ENCODE measurements at places on chromosomes 1 and 21. TPM values are rescaled to one million over a fixed set of nuclear protein-coding genes. Genes with fewer than 3 reads are reported as not detected.
A peak's percentile ranks its signal among the peaks of the same experiment; 100 is the strongest.

SGIP1 gene
- 0.65 TPM for total RNA-seq

DNA sequence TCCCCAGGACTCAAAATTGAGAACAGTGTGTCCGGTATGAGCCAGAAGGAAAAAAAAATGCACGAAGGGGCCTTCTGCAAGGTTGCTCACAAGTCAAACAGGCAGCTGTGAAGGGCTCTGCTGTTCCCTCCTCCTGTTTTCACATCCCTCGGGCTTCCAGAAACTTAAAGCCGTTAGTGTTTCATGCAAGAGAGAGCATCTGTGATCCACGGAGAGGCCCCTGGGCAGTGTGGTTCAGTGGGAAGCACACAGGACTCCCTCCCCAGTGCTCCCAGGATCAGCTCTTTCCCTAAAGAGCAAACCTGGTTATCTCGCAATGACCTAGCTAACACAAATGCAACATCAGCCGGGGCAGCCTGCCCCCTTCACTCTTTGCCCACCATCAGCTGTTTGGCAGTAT is 2.9 kb upstream of the MATN1 start:
- no peak for DNase-seq

DNA sequence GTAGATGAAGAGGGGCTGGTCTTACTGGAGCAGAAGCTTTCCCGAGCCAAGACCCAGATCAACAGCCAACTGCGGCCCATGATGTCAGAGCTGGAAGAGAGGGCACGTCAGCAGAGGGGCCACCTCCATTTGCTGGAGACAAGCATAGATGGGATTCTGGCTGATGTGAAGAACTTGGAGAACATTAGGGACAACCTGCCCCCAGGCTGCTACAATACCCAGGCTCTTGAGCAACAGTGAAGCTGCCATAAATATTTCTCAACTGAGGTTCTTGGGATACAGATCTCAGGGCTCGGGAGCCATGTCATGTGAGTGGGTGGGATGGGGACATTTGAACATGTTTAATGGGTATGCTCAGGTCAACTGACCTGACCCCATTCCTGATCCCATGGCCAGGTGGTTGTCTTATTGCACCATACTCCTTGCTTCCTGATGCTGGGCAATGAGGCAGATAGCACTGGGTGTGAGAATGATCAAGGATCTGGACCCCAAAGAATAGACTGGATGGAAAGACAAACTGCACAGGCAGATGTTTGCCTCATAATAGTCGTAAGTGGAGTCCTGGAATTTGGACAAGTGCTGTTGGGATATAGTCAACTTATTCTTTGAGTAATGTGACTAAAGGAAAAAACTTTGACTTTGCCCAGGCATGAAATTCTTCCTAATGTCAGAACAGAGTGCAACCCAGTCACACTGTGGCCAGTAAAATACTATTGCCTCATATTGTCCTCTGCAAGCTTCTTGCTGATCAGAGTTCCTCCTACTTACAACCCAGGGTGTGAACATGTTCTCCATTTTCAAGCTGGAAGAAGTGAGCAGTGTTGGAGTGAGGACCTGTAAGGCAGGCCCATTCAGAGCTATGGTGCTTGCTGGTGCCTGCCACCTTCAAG is 57.3 kb downstream of the LAMC2 start:
- peak; percentile 12 for DNase-seq

DNA sequence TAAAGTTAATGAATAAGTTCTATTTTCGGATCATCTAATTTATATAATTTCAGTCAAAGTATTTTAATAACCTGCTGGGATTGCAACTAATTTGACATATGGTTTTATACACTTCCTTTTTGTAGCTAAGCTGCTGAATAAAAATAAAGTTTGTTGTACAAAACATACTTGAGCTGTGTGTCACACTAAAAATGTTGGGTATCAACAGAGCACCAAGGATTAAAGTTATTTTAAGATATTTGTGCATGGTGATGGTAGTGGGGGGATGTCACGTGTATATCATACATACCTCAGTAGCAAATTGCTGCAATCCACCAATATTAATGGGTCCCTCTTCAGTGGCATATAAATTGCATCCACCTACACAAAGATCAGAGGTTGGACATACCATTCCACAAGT is 199.6 kb downstream of the DPYD start:
- no peak for DNase-seq

DNA sequence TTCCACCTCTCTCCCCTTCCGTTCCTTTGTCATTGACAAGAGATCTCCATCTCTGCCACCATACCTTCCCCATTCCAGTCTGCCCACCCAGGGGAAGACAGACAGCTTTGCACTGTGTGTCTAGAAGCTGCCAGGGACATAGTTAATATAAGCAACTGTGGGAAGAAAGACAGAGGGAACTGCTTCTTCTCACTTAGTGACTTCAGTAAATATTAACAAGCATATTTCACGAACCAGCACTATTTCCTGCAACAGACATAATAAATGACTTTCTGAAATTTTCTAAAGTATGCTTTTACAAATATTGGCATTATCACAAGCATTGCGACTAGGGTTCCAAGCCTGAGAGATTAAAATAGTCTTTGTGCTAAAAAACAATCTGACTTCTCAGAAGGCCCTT is 43.2 kb upstream of the SLC6A9 start:
- DNase-seq, result no peak

DNA sequence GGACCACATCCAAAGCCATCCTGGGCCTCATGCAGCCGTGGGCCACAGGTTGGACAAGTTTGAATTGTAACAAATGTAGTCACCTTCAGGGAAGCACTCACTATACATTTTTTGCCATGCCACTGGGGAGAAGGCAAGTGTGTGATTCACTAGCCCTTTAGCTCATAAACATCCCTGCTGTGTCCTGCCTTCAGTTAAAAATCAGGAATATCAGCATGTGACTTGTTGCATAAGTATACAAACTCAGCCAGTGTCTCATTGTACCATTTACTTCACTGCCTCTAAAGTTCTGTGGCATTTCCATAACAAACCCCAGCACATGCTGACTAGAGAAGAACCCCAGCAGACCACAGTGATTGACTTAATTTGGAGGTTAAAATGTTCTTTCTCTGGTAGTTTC is 142.0 kb upstream of the C1orf105 start:
- no peak for DNase-seq

GRCh38 chr1:199463521-199464127 is 563.9 kb upstream of the NR5A2 start:
- DNase-seq, result no peak

DNA sequence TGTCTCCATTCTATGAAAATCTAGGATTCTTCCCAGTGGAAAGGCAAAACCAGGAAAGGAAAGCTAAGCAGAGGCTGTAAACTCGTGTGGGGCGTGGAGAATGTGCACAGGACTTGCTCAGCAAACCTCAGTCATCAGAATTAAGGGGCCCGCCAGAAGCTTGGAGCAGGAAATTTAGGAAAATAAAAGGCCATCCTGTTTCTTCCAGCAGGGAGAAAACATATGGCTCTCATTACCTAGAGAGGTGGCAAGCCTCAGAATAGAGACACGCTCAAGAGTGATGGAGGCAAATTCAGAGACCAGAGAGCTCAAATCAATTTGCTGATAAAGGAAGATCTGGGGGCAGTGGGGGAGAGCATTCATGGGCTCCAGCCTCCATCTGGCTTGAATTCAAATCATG is 151.9 kb upstream of the KLHDC7A start:
- DNase-seq, result no peak

- DNase-seq, result no peak
Observed at GRCh38 chr1:116827607-116828105, 73.4 kb downstream of the CD2 start.

DNA sequence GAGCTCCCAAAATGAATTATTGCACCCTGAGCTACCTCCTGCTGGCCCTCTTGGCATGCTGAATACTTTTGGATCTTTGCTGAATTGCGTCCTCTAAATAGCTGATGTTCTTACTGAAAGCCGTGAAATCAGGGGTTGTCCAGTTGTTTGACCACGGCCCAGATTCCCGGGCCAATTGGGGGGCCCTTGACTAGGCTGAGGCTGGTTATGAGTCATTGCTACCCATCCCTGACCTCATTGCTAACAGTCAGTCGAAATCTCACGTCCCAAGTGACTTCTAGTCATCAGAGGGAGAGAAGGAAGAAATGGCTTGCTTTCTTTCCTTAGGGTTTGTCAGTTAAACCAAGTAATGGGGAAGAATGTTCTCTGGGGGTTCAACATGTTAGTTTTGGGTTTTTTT is 37.4 kb downstream of the SMYD2 start:
- no peak for DNase-seq

ATPAF1 gene
- total RNA-seq, result 52.6 TPM

DNA sequence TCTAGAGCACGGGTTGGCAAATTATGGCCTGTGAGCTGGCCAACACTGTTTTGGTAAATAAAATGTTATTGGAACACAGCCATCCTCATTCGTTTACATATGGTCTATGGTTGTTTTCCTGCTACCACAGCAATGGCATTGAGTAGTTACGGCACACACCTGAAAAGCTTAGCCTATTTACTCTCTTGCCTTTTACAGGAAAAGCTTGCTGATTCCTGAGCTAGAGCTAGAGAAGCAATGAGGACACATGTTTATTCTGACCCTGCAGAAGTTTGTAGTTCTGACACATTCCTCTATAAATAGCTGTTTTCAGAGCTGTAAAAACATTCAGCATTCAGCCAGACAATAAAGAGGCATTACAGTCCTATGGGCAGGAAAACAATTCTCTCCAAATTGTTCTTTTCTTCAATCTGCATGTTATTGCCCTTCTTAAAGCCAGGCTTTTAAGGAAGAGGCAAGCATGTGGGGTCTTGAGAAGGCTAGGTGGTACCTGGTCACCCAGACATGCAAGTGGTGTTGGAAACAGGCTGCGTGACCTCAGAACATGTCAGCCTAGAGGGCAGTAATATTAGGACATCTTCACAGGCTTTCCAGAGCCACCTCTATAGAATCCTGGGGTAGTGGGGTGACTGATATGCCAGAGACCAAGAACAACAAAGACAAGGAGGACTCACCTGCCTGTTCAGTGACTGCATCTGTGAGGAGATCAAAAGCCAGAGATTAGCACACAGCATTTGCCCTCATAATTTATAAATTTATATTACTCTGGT is 1.6 kb downstream of the FCRL2 start:
- DNase-seq, result no peak

- peak; percentile 38 for DNase-seq
Observed at GRCh38 chr1:154988058-154988954, 5.1 kb upstream of the LENEP start.

GRCh38 chr21:38925478-38925877 is 119.7 kb downstream of the ETS2 start:
- no peak for DNase-seq

NBPF4 gene
- total RNA-seq, result 0.53 TPM

GRCh38 chr21:33510826-33511225 is 19.3 kb upstream of the DNAJC28 start:
- no peak for DNase-seq
